Activated CD8-positive, alpha-beta memory T cell treated with anti-CD3 and anti-CD28 coated beads for 36 hours (primary cell): ENCODE measurements at places on chromosomes 2 and 18. TPM values are rescaled to one million over a fixed set of nuclear protein-coding genes. Genes with fewer than 3 reads are reported as not detected.

MOGAT1 gene
- not detected for total RNA-seq

COL4A3 gene
- total RNA-seq = not detected

TMEM200C gene
- not detected for total RNA-seq

SLC16A14 gene
- total RNA-seq = 1.2 TPM

APLF gene
- total RNA-seq = 2.7 TPM

LHCGR gene
- total RNA-seq = not detected

ARHGEF4 gene
- total RNA-seq = 0.63 TPM

GALNT13 gene
- not detected for total RNA-seq

CRYBA2 gene
- not detected for total RNA-seq

CCDC74A gene
- total RNA-seq = 5.2 TPM

DYSF gene
- 5.8 TPM for total RNA-seq

CCDC102B gene
- total RNA-seq = 1.4 TPM

CFC1 gene
- not detected for total RNA-seq

NFATC1 gene
- total RNA-seq = 73.8 TPM

NT5C1B gene
- not detected for total RNA-seq

SOWAHC gene
- total RNA-seq = 0.19 TPM

ROCK2 gene
- total RNA-seq = 20.8 TPM

GPR39 gene
- not detected for total RNA-seq

FEV gene
- not detected for total RNA-seq

CYP27A1 gene
- total RNA-seq = not detected

ZNG1B gene
- total RNA-seq = 44.9 TPM

PDE11A gene
- not detected for total RNA-seq

VIT gene
- not detected for total RNA-seq

EN1 gene
- not detected for total RNA-seq

IL1RL1 gene
- total RNA-seq = 0.48 TPM
